ENCODE measurements at places on chromosomes 11 and 22.

- DNase-seq, result no peak
Observed at GRCh38 chr11:21820176-21820575, 372.7 kb upstream of the ANO5 start.

DNA sequence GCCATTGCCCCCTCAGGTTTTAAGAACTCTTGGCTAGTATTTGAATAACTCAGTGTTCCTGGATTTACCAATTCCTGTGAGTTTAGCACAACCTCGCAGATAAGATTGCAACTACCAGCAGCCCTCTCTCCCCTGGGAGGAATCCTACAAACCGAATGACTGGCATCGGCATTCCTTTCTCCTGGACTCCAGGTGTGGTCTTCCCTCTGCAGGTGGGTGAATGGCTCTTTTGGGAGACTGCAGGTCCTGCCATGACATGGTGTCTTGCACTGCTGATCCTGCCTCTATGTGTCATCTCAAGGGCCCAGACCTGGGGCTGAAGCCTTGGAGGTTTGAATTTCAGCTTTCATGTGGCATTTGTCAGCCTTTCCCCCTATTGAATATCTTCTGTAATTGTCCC, 105.6 kb downstream of the PKNOX2 start:
- no peak for DNase-seq

GRCh38 chr11:35170503-35170902, 31.5 kb downstream of the CD44 start:
- no peak for DNase-seq

- DNase-seq, result no peak
Observed at GRCh38 chr11:15800111-15800800, 556.1 kb downstream of the SOX6 start.

DNA sequence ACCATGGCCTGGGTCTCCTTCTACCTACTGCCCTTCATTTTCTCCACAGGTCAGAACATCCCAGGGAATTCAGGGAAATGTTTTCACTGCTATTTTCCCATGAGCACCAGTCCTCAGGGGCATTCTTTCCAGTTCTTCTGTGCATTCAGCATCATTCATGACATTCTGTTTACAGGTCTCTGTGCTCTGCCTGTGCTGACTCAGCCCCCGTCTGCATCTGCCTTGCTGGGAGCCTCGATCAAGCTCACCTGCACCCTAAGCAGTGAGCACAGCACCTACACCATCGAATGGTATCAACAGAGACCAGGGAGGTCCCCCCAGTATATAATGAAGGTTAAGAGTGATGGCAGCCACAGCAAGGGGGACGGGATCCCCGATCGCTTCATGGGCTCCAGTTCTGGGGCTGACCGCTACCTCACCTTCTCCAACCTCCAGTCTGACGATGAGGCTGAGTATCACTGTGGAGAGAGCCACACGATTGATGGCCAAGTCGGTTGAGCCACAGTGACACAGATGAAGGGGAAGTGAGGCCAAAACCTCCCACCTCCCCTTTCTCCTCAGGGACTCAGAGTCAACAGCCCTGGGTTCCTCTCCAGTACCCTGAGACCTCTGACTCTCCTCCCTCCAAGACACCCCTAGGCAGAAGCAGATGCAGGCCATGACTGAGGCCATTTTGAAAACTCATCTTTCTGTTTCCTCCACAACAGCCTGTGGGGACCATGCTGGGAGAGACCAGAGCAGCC, 15.9 kb upstream of the IGLL5 start:
- no peak for DNase-seq

DNA sequence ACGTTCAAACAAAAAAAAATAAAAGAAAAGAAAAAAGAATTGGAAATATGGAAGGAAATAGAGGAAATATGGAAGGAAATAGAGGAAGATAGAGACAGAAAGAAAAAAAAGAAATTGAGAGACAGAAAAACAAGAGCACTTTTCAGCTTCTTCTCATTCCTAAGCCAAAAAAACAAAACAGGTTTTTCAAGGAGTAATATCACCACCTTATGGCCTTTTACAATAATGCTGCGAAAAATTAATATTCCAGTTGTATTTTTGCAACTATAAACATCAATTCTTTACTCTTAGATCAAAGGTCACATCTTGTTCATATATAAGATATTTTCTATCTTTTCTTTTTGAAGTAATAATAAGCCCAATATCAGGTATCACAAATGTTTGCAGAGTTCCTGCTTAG, 328.3 kb downstream of the FAT3 start:
- DNase-seq, result no peak

- DNase-seq, result peak; percentile 15
Observed at GRCh38 chr11:110092515-110093406, at the start of gene ZC3H12C. TSS of gene ZC3H12C (plus strand) at chr11:110093392. CDS start at chr11:110093412, 20 bp downstream.

- no peak for DNase-seq
Observed at GRCh38 chr11:6674862-6675261, 8.3 kb downstream of the MRPL17 start.

DNA sequence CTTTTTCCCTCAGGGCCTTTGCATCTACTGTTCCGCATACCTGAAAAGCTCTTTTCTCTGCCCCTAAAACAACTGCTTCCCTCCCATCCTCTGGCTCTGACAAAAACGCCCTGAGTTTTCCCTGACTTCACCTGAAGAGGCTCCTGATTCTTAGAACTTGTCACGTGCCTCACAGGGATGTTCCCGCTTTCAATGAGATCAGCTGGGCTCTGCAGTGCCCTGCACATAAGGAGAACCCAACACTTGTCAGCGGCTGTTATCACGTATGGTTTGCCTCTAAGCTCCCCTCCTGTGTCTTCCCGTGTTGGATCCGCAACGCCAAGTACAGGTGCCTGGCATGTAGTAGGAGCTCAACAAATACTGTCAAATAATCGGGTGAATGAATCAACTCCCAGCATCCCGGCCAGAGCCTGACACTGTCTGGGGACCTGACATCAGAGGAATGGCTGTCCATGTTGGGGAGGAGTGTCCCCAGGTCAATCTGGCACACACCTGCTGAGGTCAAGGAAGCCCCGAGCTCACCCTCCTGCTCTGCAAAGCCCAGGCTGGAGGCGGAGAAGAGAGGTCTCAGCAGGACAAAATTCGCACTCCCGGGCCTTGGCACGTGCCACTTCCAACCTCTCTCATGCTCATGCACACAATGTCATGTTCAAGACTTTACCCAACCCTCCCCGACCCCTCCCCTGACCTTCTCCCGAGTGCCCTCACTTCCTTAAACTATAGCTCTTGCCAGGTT, 4.2 kb upstream of the GRK2 start:
- no peak for DNase-seq

DNA sequence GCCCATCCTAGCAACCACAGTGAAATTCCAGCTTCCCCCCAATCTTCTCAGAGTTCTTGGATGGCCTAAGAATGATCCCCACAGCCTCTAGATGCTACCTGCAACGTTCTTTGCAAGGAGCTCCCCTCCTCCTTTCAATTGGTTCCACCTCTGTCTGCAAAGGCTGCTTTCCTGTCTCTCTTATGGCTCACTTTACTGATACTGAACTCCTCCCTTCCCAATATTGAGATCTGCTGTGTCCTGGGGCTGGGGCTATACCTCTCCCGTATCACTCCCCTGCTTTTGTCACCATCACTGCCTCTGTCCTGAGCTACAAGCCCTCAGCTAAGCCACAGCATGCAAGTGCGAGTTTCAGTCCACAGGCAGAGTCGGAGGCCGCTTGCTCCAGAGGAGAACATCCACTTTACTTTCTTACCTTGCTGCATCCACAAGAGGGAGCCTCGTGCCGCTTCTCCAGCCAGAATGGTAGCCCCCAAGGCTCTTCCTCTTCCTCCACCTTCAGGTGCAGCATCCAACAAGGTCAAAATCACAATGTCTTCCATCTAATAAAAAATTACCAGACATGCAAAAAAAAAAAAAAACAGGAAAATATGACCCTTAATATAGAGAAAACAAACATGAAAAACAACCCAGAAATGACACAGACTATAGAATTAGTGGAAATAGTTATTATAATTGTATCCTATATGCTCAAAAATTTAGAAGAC, 48.6 kb upstream of the TMEM45B start:
- no peak for DNase-seq

DNA sequence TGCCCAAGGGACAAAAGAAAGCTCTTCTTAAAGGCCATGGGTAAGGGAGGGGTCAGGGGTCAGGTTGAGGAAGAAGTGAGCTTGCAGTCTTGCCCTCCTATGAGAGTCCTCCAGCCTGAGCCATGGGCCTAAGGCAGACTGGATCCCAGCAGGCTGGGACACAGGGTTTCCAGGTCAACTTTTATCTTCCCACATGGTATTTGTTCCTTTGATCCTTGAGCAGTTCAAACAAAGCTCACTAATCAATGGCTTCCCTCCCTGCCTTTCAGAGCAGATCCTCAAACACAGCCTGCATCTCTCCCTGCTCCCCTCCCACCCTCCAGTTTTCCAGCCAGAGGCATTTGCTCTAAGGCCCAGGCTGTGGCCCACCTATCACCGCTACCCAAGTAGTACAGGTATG, 589.3 kb downstream of the INSC start:
- DNase-seq, result no peak

DNA sequence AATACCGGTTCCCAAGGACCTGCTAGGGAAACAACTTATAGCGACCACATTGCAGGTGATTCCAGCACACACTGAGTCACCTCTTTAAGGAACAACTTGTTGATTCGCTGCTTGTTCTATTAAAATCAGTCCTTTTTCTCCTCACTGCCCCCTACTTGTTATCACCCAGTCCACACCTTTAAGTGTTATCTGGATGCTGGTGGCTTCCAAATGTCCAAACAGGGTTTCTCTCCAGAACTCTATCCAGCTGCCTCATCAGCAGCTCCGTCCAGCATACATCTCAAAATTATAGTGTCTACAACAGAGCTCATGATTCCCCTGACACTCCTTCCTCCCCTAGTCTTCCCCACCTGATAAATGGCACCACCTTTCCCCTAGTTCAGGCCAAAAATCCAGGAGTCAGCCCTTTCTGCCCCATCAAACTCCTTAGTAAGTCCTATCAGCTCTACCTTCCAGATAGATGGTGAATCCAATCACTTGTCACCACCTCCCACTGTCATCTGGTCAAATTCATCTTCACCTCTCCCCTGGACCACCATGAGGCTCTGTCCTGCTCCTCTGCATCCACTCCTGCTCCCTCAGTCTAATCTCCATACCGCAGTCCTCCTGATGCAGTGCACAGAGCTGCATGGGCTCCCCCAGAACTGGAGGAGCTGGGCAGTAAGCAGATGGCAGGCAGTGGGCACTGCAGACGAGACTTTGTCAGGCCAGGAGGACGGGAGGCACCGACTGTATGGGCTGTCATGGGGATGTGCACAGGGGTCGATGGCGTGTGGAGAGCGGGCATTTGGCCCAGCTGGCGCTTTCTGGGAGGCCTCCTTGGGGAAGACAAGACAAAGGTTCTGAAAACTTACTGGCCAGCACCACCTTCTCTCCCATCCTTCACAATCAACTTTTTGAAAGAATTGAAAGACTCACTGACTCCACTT, 19.3 kb downstream of the IL10RA start:
- DNase-seq, result no peak

- DNase-seq, result no peak
Observed at GRCh38 chr22:28395920-28396753, 283.5 kb downstream of the TTC28 start.

- no peak for DNase-seq
Observed at GRCh38 chr11:101028644-101029043, 101.0 kb downstream of the PGR start.

- DNase-seq, result no peak
Observed at GRCh38 chr11:118442301-118442700, 6.0 kb downstream of the KMT2A start.

- no peak for DNase-seq
Observed at GRCh38 chr11:77407613-77408012, 66.3 kb downstream of the PAK1 start.

DNA sequence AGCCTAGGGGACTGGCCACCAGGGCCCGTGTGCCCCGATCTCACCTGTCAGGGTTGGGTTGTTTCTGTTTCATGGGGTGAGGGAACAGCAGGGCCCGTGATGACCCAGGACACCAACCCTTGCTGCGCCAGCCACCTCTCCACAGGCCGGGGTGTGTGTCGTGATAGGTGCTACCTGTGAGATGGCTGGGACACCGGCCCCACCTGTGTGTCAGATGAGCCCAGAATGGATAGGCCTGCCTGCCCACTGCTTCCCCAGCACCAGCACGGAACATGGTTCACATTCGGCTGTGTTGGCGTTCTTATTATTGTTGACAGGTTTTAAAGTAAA, 7.1 kb downstream of the CLDN5 start:
- DNase-seq, result no peak

DNA sequence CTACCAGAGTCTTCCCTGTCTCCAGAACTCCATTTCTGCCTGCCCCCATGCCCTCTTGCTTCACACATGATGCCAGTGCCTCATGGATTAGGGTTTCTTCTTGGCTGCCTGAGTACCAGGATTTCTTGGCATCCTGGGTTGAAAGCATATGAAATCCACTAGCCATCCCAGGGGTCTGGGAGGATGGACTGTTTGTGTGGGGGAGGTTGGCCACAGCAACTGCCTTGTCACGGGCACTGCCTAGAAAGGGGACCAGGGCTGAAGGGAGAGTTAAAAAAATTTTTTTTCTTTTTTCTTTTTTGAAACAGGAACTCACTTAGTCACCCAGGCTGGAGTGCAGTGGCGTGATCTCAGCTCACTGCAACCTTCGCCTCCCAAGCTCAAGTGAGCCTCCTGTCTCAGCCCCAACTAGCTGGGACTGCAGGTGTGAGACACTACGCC, 4.2 kb downstream of the USP35 start:
- no peak for DNase-seq

DNA sequence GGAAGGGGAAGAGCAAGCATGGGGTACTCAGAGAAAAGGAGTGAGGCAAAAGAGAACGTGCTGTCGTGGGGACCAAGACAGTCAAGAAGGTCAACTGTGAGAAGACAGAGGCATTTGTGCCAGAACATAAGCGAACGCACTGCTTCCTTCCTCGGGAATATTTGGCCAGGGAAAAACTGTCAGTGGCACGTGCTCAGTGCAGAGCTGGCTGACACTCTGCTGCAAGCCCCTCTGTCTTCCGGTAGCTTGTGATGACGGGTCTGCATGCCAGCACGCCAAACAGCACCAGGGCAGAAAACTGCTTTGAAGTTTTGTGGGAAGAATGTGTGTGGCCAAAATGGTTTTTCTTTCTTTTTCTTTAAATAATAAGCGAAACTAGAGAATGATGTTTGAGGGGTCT, 60.6 kb downstream of the SMCO4 start:
- DNase-seq, result no peak

- no peak for DNase-seq
Observed at GRCh38 chr11:122024278-122024677, 91.7 kb downstream of the BLID start.
